ENCODE measurements at places on chromosomes 2 and 18. TPM values are rescaled to one million over a fixed set of nuclear protein-coding genes. Genes with fewer than 3 reads are reported as not detected.

CDC42EP3 gene
- 40.1 TPM for total RNA-seq

DNA sequence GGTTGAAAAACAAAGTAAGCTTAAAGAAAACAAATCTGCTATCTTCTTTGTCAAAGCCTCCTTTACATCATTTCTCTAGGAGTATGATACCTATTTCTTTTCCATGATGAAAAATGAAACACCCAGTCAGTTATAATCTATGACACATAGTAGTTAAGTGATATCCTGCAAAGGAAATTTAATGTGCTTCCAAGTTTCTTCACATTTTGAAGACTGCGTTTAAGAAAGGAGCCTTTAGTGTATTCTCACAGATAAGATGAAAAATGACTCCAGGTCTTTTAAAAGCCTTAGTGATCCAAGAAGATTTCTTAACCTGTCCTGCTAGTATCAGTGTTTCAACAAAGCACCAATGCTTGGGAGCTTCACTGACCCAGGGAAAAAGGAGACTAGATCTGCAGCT lies 356.7 kb downstream of the CCDC85A start:
- DNase-seq: no peak

FNDC4 gene
- not detected for total RNA-seq

LINC00305 gene
- not detected for total RNA-seq

DNA sequence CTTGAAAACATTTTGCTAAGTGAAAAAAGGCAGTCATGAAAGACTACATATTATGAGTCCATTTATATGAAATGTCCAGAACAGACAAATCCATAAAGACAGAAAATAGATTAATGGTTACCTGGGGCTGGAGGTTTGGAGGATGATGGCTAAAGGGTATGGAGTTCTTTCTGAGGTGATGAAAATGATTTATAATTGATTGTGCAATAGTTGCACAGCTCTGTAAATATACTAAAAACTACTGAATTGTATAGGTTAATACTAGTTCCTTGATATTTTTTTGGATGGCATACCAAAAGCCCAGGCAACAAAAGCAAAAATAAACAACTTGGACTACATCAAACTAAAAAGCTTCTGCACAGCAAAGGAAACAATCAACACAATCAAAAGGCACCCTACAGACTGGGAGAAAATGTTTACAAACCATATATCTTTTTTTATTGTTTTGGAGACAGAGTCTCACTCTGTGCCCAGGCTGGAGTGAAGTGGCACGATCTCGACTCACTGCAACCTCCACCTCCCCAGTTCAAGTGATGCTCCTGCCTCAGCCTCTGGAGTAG lies 21.5 kb downstream of the SOS1 start:
- DNase-seq: no peak

DNA sequence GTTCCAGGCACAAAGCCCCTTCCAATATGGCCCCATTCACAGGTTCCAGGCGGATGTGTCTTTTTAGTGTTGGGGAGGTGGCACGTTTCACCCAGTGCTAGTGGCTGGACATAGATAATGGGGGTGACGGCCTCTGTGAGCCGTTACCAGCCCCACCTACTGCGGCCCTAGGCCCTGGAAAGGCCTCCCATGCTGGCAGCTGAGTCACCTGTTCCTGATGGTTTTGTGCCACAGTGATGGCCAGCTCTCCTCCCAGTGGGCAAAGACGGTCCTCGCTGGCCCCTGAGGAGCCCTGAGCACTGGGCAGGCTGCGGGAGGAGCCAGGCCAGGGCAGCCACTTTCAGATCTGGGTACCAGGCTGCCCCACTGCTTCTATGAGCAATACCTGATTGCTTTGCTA lies 40.0 kb upstream of the GPC1 start:
- peak; percentile 15 for DNase-seq

- no peak for DNase-seq
Observed at GRCh38 chr2:143140864-143141661, 11.8 kb downstream of the ARHGAP15 start.

GRCh38 chr2:45651415-45652089 lies at the start of gene PRKCE:
Gene PRKCE, plus strand, starts transcription at chr2:45651675.
- peak; percentile 59 for DNase-seq

- DNase-seq: no peak
Observed at GRCh38 chr2:54772110-54772509, 48.6 kb downstream of the EML6 start.

GRCh38 chr2:179488563-179488962 lies 223.9 kb upstream of the SESTD1 start:
- DNase-seq: no peak

DNA sequence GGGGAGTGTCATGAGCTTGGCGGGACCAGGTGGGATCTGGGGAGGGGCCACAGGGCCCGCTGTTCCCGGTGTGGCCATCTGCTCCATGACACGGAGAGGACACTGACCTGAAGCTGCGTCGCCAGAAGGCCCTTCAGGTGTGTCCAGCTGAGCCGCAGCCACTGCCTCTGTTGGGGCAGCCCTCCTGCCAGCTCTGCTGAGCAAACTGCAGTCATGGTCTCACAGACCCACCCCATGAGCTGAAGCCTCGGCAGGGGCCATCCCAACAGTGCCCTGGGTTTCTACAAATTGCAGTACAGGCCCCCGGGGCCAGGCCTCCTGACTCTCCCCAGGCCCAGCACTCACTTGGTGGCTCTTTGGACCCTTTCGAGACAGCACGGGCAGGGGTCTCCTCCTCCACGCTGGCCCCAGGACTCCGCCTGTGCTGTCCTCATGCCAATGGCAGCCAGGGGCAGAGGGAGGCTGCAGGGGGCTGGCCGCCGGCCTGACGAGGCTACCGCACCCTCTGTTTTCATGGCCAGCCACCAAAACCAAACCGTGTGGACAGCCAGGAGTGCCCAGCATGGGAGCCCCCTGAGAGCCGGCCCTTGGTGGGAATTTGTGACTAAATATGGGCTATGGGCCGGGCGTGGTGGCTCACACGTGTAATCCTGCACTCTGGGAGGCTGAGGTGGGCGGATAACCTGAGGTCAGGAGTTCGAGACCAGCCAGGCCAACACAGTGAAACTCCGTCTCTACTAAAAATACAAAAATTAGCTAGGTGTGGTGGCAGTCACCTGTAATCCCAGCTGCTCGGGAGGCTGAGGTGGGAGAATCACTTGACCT lies 175.2 kb upstream of the SALL3 start:
- DNase-seq: no peak

DNA sequence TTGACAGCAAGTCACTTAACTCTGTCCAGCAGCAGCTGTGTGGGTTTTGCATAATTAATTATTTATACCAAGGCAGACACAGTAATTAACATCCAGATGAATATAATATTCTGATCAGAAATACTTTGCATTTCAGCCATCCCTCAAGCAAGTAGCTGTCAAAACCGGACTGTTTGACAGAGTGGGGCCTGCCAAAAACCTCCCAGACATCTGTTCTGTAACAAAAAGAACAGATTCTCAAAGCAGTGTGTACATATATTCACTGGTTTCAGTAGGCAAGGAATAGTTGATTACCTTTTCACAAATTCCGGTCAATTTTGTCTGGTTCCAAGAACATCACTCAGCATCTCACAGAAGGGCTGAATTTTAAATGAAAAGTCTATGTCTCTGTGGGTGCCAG lies 291.6 kb downstream of the CMPK2 start:
- no peak for DNase-seq

- no peak for DNase-seq
Observed at GRCh38 chr2:190460487-190460886, 52.3 kb downstream of the MFSD6 start.

LIPT1 gene
- 12.1 TPM for total RNA-seq

DNA sequence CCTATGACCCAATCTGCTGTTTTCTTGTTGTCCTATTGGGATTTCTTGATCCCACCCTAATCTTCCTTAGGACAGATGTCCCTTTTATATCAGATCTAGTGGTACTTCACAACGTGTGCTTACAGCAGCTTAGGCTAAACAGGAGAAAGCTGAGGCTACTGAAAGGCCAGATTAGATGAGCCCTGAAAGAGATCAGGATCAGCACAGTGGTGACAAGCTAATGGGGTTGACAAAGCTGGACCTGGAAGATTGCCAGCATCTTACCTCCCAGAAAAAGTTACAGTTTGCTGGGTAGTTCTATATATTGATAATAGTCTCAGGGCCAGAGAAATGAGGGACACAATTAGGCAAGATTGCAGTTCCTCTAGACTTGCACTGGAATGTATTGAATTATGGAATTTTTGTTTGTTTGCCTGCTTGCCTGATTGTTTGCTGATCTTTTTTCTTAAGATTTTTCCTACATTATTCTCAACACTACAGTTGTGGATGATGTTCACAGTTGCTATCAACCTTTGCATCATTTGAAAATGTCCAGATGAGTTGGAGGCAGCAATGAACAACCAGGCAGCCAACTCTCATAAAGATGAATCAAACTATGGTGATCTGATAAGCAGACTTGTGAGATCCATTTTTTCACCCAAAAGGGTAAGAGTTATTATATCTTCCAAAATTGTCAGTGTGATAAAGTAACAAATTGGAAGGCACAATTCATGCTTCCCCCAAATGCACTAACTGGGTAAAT lies 49.1 kb upstream of the PIK3C3 start:
- DNase-seq: no peak

- DNase-seq: no peak
Observed at GRCh38 chr2:160555420-160556071, 61.9 kb upstream of the RBMS1 start.

DNA sequence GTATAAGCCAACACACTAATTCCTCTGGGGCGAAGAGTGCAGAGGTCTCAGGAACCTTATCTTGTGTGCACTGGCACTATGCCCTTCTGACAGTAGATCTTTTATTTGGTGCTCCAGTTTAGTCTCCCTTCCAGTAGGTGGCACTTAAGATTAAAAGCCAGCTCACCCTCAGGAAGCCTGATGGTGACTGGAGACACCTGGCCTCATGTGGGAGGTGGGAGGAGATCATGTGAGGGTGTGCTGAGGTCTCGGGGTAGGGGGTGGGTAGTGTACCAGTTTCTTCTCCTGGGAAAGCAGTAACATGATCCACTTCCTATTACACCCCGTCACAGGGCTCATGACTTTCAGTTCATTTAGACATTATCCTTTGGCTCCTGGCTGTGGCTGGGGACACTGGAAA lies 654.9 kb downstream of the ADCYAP1 start:
- no peak for DNase-seq

GREB1L gene
- total RNA-seq: not detected

ZNF532 gene
- 4.0 TPM for total RNA-seq

DNA sequence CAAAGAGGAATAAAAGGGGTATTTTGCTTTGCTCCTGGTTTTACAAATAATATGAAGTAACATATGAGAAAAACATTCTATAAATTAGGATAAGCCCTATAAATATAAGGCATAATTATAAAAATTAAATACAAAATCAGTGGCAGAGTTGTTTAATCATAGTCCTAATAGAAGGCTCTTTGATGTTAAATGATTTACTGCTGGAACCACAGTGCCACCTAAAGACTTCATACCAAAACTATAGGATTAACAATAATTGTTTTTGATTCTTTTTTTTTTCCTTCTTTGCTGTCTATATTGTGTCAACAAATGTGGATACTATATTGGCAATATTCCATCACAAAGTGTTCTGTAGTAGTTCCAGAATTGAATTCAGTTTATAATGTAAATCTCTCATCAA lies 837.7 kb upstream of the SLC39A10 start:
- DNase-seq: no peak

IL36A gene
- not detected for total RNA-seq

SCN9A gene
- total RNA-seq: not detected

- no peak for DNase-seq
Observed at GRCh38 chr2:197944416-197945096, 140.2 kb downstream of the PLCL1 start.

ACADL gene
- not detected for total RNA-seq

EPB41L3 gene
- 3.4 TPM for total RNA-seq

DNA sequence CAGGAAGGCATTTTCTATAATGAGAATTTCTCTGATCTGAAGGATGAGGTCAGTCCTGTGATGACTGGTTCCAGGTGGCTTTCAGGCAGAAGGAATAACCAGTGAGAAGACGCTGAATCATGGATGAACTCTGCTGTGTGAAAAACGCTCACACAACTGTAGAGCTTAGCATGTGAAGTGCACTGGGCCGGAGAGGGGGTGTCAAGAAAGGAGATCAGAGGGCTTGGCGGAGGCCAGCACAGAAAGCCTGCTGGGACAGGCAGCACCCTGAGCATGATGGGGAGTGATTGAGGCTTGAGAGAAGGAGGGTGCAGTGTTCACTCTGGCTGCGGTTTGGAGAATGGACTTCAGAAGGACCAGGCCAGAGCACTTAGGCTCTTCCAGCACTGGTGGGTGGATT lies 236.5 kb downstream of the TPGS2 start:
- DNase-seq: no peak

GRCh38 chr2:148943097-148943496 lies 68.1 kb downstream of the KIF5C start:
- DNase-seq: no peak

- no peak for DNase-seq
Observed at GRCh38 chr18:63843008-63843407, 44.5 kb upstream of the SERPINB2 start.

- DNase-seq: no peak
Observed at GRCh38 chr2:157420771-157421323, 23.0 kb downstream of the CYTIP start.

ASTL gene
- total RNA-seq: 14.7 TPM

GRCh38 chr2:196391149-196391479 lies 219.7 kb upstream of the STK17B start:
- no peak for DNase-seq

GRCh38 chr2:239803102-239803765 lies 221.9 kb downstream of the NDUFA10 start:
- no peak for DNase-seq

DNA sequence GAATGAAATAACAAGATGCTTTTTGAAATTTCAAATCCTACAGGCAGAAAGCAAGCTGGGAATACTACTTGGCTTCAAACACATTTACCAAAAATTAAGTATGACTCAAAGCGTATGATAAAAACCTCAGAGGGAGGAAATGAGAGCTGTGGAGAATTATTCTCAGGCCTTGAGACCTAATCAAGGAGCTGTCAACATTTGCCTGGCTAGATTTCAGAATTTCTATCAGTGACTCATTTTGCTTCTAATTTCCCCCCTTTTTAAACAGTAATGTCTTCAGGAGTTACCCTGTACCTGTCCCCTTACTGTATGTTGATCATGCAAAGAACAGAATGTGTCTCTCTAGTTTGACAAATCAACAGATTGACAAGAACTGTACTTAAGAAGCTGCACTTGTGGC lies 1324.5 kb upstream of the DDX18 start:
- DNase-seq: no peak

- no peak for DNase-seq
Observed at GRCh38 chr2:143734507-143734906, 605.3 kb downstream of the ARHGAP15 start.

RUFY4 gene
- total RNA-seq: 3.0 TPM

DNA sequence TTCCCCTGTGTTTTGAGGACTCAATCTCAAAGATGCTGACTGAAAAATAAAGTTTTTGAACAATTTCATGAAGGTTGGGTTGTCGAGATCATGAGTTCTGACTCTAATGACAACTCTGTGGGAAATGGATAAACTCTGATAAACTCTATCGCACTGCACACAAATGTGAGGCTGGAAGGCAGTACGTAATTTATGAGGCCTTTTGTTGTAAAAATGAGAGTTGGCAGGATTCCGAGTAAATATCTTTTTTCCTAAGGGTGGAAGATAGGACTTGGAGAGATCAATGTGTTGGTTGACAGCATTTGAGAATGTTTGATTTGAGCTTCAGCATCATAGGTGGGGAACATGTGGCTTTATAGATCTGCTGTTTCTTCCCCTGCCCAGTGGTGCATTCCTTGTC lies 90.4 kb downstream of the SPTBN1 start:
- no peak for DNase-seq

GRCh38 chr2:49934481-49934880 lies 780.2 kb upstream of the FSHR start:
- no peak for DNase-seq

WDR12 gene
- total RNA-seq: 42.3 TPM

Measured in activated naive CD8-positive, alpha-beta T cell treated with anti-CD3 and anti-CD28 coated beads, Interleukin-2, amount 10 ng/mL, durations not matched to agents 7 days and 5 days (primary cell).